ENCODE measurements at places on chromosomes 4 and X.

GRCh38 chr4:105558277-105558676 is 5.9 kb downstream of the ARHGEF38 start:
- DNase-seq = no peak

- no peak for DNase-seq
Observed at GRCh38 chrX:25012793-25013631, 2.8 kb downstream of the ARX start.

GRCh38 chrX:11867610-11868345 is 109.7 kb downstream of the MSL3 start:
- no peak for DNase-seq

- no peak for DNase-seq
Observed at GRCh38 chr4:184540307-184540706, 66.0 kb upstream of the IRF2 start.

- DNase-seq = no peak
Observed at GRCh38 chr4:7045961-7046921, 3.1 kb downstream of the TADA2B start.

GRCh38 chrX:120299928-120300327 is 11.3 kb downstream of the TMEM255A start:
- DNase-seq = no peak

- DNase-seq = no peak
Observed at GRCh38 chr4:79862821-79863220, 210.2 kb downstream of the ANTXR2 start.
